Caudate nucleus (tissue), 63 donors: ENCODE measurements at places on chromosomes 3 and 15.

DNA sequence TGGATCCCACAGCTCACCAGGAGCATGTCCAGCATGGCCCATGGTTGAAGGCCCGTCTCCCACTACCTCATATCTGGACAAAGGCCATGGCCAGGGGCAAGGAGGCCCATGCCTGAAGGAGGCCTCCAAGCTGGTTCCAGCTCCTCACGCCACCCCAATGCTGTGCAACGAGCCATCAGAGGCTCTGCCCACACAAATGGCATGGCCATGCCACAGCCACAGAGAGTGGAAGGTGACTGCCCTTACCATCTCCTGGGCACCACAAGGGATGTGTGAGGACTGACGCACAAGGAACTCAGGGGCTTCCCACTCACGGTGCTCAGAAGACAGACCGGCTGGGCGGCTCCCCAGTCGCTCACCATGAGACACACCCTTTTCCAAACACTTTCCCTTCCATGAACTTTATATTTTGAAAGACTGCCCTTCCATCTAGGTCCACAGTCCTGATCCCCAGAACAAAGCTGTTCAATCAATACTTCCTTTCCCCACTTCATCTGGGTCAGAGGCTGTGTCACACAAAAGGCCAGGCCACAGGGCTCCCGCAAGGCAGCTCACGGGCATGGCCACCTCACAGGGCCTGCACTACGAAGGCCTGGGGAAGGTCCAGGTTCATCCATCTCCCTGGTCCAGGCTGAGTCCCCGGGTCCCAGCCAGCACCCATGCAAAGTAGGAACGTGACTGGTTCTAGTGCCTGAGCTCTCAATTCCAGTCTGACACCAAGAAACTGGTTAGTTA, 66.4 kb downstream of the CYFIP1 start:
- no peak for DNase-seq

DNA sequence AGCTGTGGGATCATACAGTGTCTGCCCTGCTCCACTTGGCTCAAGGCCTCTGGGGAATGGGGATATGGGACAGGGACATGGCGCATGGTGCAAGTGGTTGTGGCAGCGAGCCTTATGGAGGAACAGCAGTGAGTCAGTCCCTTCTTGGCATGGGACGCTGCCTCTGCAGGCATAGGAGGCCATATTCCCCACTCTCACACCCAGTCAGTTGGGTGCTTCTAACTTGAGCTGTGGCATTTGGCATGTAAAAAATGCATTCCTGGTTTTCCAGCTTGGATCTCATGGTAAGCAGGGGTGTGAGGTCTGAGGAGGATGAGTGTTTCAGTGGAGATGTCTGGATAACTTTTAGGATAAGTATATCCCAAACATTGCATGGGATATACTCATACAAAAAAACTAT, 31.6 kb upstream of the UBE2Q2 start:
- DNase-seq: no peak

- peak; percentile 58 for DNase-seq
These were observed 421 bp downstream of the BMF start for GRCh38 chr15:40108061-40108854.

DNA sequence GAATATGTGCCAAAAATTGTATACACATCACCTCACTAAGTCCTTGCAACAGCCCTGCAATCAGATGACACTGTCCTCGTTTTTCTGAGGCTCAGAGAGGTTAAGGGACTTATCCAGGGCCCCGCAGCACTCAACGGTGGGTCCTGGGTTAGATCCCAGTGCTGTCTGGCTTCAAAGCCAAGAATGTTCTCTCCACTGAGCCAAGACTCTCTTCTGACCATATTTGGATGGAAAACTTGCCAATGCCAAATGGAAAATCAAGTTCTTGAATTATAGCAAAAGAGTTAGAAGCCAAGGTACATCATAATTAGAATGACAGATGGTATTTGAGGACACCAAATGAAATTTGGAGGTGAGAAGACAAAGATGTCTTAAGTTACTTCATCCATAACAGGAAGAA, 75.9 kb downstream of the NCEH1 start:
- no peak for DNase-seq

DNA sequence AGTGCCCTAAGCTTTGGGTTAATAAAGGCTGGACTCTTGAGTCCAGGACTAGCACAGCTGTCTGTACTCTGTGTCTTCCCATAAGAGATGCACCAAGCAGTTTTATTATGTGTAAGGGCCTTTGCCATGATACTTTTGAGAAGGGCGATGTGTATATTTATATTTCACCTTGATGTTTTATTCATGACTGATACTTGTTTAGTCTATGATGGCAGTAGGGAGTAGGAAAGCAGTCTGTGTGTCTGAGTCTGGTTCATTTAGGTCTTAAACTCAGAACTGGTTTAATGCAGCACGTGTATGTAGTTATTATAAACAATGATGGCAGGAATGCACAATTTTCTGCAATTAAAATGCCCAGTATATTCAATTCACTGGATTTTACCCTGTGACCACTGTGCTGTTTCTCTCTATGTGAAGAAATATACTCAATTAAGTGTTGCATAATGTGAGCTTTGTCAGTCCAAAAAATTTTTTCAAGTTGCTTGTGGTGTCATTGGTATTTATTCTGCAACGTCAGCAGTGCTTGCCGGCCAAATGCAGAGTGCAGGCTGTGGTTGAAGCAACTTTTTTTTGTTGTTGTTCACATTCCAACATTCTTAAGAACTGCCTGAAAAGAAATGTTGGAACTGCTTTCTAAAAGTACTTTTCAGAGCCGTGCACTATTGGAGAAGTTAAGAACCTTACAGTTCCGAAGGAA, 423.7 kb upstream of the SEMA6D start:
- no peak for DNase-seq

- DNase-seq: no peak
These were observed 116.5 kb downstream of the UBE2E2 start for GRCh38 chr3:23319366-23320312.

DNA sequence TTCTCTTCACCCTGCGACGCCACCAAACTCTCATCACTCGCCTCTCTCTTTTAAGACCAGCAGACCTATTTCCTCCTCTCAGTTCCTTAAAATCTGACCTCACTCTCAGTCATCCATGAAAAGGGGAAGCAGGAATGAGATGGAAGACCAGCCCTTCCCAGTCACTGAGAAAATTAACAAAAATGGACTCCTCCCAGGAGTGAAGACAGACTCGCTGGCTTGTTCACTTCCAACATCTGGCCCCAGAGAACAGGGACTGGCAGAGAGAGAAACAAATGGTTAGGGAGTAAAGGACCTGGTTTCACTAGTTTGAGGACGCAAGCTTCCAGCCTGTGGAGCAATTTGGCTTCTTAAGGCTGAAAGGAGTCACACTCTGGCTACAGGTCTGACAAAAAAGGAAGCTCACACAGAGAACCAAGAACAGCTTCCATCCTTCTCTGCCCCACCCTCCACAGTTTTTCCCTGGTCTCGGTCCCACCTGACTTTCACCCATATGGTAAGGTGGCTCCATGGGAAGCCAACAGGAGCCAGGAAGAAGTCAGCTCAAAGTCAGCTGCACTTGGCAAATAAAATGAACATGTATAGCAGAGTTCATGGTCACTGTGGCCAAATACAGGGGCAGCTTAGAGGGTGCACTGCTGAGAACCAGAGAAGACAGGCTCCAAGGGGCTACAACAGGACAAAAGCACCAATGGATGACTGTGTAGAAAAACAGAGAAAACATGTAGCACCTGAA, 57.2 kb downstream of the ITGB5 start:
- DNase-seq: no peak

GRCh38 chr3:132569153-132569552, 27.9 kb upstream of the ACKR4 start:
- DNase-seq: no peak

- DNase-seq: peak; percentile 44
These were observed 63.9 kb upstream of the RGMA start for GRCh38 chr15:93152951-93153350.

DNA sequence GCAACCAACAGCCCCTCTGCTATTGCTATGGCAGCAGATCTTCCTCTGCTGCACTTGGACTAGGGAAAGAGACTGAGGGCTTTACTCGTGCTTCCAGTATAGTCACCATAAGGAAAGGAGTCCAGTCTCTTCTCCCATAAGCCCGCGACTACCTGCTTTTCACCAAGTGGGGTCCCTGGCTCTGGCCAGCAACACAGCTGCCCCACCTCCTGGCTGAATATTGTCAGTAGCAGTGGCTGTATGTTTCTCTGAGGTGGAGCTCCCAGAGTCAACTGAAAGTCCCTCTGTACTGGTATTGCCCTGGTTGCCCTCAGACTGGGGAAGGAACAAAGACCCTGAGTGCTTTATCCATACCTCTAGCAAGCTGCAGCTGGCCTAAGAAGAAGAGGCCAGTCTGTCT, 719.6 kb downstream of the SQOR start:
- DNase-seq: no peak
